NCI-H1930 (cell line): ENCODE measurements at places on chromosomes 5 and 9.

- no peak for DNase-seq
Measured at GRCh38 chr9:130972957-130973685, 34.1 kb upstream of the FIBCD1 start.

- DNase-seq: no peak
Measured at GRCh38 chr5:63263411-63263810, 684.8 kb downstream of the LRRC70 start.

DNA sequence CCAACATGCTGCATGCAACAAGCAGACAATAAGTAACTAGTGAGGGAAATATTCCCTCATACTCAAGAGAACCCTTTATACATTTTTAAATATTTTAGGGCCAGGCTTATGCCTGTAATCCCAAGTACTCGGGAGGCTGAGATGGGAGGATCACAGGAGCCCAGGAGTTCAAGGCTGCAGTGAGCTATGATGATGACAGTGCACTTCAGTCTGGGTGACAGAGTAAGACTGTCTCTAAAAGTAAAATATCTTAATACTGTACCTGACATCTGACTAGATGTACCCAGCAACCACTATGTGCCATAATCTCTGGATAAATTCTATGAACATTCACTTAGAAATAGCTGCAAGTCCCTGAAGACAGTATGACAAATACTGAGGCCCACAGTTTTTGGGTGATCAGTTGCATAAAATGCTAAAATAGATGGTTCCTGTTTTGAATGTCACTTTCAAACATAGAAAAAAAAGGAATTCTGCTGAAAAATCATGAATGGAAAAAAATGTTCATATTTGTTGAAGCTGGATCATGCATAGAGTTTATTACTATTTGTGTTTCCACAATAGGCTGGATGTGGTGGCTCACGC is 2.0 kb upstream of the C5orf15 start:
- DNase-seq: no peak

- no peak for DNase-seq
Measured at GRCh38 chr5:150945947-150946346, 41.2 kb upstream of the ZNF300 start.

- DNase-seq: no peak
Measured at GRCh38 chr5:147223948-147224791, 10.7 kb upstream of the STK32A start.

- no peak for DNase-seq
Measured at GRCh38 chr5:78627175-78627574, 21.4 kb downstream of the LHFPL2 start.
